ENCODE measurements at places on chromosomes 7 and 10.

DNA sequence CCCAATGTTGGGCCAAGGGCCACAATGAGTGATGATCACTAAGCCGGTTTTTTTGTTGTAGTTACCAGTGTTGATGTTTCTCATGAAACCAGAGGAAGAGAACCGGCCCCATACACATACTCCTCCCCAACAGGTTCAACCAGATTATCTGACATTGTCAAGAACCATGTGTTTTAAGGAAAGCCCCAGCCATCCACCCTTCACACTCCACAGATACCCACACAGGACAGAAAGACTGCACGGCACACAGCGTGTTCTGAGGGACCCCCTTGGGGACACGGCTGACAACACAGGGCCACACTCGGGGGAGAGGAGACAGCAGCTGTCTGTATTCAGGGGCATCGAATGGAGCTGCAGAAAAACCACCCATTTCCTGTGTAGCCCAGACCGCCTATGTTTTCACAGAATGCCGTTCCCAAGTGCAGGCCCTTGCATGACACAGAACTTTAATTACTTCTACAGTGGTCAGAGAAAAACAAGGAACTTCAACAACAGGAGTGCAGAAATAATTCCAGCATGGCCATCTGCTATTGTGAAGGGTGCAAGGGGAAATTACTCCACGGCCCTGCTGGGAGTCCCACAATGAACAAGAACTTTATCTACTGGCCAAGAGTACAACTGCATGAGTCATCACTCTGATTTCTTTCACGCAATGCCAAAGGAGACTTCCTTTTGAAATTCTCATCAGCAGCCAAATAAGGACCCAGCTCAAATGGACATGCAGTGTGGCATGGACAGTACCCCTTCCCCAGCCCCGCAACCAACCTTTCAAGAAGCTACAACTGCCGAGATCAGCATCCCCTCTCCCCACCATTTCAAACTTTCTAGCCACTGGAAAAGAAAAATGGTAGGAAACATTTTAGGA lies 2.3 kb downstream of the KLF6 start:
- peak; percentile 19 for DNase-seq

DNA sequence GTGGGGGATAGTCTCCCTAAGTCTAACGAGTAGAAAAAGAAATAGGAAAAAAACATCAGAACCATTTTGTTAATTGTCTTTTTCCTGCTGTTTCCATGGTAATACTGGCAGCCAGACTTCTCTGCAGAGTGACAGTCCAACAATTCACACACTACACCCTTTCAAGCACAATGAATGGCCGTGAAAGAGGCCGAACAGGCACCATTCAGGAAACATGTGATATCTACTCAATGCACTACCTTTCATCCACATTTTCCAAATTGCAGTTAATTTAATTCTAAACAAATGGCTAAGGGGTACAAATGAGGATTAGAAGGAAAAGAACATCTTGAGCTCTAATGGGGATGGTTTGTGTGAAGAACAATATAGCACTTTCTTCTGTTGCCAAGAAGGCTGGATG lies 358.5 kb upstream of the ANKRD30A start:
- DNase-seq = no peak

- DNase-seq = no peak
These were observed 239.6 kb upstream of the KLF14 start for GRCh38 chr7:130973637-130974036.

DNA sequence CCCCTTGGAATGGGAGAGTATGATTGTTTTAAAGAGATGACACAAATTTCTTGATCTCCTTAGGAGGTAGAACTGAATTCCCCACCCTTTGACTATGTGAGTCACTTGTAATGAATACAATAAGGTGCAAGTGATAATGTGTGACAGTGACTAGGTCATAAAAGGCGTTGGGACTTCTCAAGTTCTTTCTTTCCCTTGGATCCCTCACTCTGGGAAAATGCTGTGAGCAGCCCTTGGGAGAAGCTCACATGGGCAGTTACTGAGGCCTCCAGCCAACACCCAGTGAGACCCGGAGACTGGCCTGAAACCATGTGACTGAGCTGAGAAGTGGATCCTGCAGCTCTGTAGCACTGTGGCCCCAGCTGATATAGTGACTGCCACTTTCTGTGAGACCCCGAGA lies 66.4 kb upstream of the FAM180A start:
- no peak for DNase-seq

DNA sequence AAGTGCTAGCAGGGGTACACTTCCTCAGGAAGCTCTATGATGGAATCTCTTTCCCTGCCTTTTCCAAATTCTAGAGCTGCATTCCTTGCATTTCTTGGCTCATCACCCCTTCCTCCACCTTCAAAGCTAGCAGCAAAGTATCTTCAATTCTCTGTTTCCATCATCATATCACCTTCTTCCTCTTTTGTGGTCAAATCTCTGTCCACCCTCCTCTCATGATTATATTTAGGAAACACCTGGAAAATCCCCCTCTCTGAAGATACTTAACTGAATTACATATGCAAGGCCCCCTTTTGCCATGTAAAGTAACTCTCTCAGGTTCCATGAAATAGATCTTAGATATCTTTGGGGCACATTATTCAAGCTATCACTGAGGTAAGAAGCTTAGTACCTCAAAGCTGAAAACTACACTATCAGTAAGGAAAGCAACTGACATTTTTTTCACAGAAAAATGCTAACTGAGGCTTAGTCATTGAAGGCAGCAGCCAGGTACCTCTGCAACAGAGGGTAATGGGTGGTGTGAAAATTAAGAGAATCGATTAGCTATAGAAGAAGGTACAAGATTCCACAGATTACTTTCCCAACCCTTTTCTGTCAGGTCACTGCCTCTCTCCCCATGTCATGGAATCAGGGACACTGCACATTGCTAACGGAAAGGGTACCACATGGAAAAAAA lies 197.3 kb downstream of the MACC1 start:
- DNase-seq = no peak

DNA sequence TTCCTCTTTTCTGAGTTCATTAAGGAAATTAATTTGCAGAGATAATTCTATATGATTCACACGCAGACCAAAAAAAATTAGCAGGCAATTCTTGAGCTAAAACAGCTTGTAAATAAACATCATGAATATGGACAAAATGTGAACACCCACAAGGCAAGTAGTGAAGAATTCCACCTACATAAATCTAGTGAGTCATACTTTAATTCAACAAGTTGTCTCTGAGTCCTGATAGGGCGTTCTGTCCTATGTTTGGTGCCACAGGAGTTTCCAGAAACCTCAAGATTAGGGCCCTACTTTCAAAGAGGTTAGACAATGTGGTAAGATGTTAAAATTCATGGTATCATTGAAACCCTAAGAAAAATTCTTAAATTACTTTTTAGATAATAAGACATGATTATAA lies 122.3 kb downstream of the SGMS1 start:
- no peak for DNase-seq

DNA sequence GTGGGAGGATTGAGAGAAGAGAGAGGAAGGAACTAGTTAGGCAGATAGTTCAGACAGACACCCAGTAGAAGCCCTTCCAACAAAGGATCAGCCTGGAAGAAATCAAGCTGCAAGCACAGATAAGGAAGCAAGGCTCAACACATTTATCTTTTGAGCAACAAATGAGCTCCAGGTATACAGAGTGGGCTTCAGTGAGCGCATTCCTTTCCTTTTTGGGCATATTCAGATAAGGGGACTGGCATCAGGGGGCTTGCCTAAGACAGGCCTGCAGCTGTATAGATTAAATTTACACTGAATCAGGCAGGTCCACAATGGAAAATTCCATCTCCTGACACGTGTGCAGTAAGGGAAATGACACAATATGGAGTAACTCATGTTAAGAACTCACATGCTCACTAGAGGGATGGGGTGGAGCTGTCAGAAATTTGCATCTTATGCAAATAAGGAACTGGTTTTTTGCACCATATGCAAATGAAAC lies 147.2 kb downstream of the AKR1D1 start:
- DNase-seq = no peak

- DNase-seq = no peak
These were observed 61.3 kb downstream of the FOXL3 start for GRCh38 chr7:351256-351655.

- DNase-seq = no peak
These were observed 71.0 kb downstream of the CASD1 start for GRCh38 chr7:94580601-94581000.

- no peak for DNase-seq
These were observed 42.0 kb upstream of the TARP start for GRCh38 chr7:38315410-38315809.

DNA sequence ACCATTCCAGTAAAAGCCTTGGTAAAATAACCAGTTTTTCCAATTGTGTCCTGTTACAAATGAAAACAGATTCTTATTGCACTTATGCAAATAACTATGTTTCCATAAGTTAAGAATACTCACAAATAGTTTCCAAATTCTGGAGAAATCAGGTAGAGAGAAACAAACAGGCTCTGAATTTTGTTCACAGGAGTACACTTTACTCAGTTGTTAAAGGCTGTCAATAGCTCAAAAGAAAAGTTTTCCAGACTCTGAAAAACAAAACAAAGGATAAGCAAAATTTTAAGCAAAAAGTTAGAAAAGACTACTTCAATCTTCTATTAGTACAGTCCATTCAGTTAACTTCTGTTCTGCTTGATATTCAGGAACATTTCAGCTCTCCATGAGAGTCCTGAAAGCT lies 32.8 kb upstream of the ZNF365 start:
- no peak for DNase-seq

- no peak for DNase-seq
These were observed 34.1 kb downstream of the OSBPL3 start for GRCh38 chr7:24945899-24946298.

GRCh38 chr10:100872034-100872791 lies 40.5 kb upstream of the SLF2 start:
- no peak for DNase-seq

GRCh38 chr7:25860275-25861163 lies 291.5 kb upstream of the NFE2L3 start:
- DNase-seq = no peak

DNA sequence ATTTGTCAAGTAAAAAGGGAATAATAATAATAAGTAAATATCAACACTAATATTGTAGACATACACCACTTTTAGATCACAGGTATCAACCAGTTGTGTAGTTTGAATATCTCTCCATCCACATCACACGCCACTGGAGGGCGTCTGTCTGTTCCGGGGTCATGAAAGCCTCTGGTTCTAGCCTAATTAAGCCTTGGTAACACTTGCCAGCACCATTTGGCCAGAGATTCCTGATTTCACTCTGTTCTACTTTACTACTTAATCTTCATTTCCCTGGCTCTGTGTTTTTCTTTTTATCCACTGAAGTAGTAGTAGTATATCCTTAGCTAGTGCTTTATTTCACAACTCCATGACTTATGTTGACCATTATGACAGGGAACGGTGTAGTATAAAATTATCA lies 285.6 kb upstream of the POM121L12 start:
- no peak for DNase-seq

DNA sequence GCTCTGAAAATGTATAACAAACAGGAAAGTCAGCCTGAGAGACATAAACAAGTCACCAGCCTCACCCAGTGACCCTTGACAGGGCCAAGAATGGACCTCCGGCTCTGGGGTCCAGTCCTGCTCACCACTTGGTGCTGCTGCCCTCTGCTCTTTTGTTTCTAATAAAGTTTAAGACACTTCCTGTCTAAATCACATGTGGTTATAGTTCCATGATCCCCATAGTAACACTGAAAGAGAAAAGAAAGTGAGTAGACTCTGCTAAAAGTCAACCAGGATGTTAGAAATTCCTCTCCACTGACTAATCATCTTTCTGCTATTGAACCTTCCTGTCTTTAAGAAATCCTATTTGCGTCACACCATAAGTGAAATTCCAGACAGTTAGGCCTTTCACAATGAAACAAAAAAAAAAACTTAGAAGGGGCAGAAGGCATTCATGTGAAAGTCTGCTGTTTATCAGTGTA lies 179.2 kb upstream of the BET1 start:
- DNase-seq = no peak

DNA sequence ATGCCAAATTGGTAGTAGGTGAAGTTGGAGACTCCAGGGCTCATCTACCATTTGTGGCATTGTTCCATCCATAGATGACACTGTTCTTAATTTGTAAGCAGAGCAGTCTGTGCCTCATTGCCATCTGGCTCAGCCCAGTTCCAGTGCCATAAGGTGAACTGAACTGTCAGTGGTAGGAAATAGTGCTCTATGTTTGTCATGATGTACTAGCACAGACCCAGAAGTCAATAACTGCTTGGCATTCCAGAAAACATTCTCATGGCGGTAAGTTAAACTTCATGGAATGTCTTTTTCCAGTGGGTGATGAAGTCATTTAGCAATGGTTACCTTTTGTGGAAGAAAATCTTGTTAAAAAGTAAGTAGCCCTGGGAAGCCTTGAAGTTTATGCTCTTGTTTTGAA lies 302.7 kb downstream of the SUGCT start:
- no peak for DNase-seq

- DNase-seq = no peak
These were observed 31.5 kb downstream of the MACROH2A2 start for GRCh38 chr10:70084189-70084588.

GRCh38 chr10:110461530-110461929 lies 36.2 kb upstream of the DUSP5 start:
- no peak for DNase-seq

DNA sequence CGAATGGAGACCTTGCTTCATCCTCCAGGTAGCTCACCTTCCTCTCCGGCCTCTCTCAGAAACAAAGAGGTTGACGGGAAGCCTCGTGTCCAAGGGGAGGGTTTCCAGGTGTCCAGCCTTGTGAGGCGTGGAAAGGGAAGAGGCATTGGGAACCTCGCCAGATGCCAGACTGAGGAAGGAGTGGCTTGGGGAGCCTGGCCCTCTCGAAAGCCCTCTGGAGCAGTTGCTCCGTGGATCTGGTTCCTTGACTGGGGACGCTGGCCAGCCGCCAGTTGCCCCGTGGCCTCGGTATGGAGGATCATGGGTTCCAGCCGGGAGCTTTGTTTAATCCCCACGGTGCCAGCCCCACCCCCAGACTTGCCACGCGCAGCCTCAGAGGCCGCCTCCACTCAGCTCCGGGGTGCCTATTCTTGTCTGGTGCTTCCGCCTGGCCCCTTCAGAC lies 30.3 kb upstream of the SUN1 start:
- DNase-seq = no peak

DNA sequence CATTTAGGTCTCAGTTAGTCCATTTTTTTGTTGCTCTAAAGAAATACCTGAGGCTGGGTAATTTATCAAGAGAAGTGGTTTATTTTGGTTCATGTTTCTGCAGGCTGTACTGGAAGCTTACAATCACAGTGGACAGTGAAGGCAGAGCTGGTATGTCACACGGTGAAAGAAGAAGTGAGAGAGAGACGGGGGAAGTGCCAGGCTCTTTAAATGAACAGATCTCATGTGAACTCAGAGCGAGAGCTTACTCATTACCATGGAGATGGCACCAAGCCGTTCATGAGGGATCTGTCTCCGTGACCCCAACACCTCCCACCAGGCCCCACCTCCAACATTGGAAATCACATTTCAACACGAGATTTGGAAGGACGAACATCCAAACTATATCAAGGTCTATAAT lies 18.9 kb upstream of the PNLIPRP3 start:
- no peak for DNase-seq

GRCh38 chr7:110839866-110840265 lies 251.1 kb upstream of the LRRN3 start:
- DNase-seq = no peak

DNA sequence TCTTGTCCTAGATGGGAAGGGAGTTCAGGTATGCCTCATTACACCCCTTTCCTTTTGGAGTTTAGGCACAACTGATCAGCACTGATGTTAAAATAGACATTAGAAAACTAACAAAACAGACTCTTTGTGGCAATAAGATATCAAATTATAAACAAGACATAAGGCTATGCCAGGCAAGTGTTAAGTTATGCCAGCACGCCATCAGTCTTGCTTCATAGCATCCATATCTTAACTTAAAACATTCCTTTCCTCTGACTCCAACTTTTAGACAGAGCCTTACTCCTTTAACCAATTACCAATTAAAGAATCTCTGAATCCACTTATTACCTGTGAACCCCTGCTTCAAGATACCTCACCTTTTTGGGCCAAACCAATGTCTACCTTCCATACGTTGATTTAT lies 126.2 kb upstream of the ETV1 start:
- no peak for DNase-seq
